ENCODE measurements at places on chromosomes 6 and 20.

DNA sequence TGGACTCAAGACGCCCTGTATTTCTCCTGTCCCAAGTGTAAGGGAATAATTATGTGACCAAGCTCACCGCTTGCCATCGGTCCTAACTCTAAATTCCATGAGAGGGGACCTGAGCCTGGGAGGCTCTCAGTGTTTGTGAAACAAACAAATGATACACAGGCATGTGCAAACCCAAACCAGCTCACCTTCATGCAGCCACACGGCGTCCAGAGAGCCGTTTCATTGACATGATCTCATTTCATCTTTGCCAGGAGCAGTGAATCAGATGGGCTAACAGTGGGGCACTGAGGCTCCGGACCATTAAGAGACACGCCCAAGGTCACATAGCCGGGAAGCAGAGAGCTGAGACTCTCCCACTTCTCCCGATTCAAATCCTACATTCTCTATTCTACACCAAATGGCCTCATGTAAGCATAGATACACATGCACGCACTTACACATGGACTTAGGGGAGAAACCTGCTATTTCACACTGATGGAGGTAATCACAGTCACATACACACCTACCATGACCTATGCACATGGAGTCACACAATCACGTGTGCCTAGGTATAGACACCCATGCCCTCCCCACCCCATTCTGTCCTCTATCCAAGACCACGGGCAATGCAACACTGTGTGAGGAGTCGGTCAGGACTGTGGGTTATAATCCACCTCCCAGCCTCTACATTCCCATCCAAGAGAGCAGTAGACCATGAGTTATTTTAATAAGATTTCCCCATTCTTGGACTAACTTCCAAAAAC, 1.1 kb downstream of the BNIP5 start:
- no peak for DNase-seq

GRCh38 chr20:51077686-51078060, 54.8 kb upstream of the KCNG1 start:
- no peak for DNase-seq

DNA sequence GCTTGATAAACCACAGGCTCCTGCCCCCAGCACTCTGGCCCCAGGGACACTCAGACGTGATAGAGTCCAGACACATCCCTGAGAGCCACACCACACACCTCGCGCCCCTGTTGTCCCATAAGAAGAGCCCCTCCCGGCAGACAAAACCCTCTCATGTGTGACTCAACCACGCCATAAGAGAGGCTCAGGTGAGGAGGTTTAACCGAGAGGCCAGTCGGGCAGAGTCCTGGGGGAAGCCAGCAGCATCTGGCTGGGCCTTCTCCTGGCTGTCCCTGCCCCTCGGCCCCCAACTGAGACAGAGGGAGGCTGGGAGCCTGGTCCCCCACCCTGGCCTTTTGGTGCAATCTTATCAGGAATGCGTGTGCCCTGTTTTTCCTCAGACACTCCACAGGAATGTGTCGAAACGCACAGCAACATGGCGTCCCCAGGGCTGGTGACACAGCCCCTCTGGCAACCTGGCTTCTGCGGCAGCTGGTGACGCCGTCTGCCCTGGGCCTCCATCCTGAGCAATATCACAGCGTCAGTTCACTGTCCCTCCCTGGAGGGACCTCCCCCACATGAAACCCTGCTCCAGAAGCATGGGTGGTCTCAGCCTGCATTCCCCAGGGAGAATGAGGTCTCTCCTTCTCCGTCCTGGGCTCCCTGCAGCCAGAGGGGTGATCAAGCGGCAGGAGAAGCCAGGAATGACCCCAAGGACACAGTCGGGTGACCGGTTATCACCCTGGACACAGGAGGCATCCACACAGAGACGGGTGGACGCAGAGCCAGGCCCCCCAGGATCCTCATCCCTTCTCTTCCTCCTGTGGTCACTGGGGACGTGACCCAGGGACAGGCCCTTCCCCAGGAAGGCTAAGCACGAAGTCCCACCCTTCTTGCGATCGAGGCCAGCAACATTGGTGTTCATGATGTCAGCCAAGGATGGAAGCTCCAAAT, 156.6 kb upstream of the AFDN start:
- no peak for DNase-seq

DNA sequence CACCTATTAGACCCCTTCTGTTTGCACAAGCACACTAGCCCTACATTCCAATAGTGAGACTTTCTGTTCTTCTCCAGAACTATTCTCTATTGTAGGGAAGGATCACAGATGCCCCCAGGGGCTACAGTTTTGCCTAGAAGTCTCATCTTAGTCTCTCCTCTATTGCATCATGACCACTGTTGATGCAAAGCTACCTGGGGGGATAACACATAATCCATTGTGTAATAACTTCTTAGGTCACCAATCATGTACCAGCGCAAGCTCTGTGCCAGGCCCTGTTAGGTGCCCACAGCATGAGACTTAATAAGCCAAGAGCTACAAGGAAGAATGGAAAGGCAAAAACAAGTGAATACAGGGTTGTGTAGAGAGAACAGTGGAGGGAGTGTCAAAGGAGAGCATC, 98.1 kb upstream of the TNFAIP3 start:
- no peak for DNase-seq

DNA sequence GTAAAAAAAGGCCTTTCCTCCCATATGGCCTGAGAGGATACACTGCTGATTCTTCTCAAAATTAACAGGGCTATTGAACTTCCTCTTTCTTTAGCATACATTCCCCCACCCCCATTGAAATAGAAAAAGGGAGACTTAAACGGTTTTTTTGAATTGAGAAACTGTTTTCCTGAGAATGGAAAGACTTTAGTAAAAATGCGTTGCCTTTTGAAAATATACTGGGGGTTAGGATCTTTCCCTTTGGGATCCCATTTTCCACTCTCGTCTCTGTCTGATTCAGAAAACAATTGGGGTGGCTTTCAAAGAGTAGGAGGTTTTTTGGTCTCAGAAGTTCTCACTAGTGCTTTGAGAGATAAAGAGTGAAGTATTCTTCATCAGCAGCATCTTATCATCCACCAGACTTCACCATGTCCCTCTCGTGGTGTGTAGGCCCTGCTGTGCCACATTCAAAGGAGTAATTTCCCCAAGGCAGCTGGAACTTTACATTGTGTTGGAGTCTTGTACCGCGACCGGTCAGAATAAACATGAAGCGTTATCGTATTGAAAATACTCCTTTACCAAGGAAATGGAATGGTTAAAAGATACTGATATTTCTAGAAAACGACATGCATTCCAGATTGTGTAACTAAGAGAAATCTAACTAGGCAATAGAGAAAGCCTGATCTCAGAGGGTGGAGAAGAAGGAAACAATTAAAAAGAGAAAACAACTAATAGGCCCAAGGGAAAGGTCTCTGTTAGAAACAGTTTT, 10.6 kb downstream of the MYB start:
- DNase-seq, result no peak

Measured in activated T-cell treated with anti-CD3 and anti-CD28 coated beads, Interleukin-2, amount 50 U/mL, for 4 hours (primary cell).